ENCODE measurements at places on chromosomes 16 and 17.
A peak's percentile ranks its signal among the peaks of the same experiment; 100 is the strongest.

- DNase-seq = no peak
These were observed 7.6 kb upstream of the PPP1R1B start for GRCh38 chr17:39618956-39619785.

GRCh38 chr16:49857423-49858181 lies 1.7 kb upstream of the ZNF423 start:
- DNase-seq = peak; percentile 84

DNA sequence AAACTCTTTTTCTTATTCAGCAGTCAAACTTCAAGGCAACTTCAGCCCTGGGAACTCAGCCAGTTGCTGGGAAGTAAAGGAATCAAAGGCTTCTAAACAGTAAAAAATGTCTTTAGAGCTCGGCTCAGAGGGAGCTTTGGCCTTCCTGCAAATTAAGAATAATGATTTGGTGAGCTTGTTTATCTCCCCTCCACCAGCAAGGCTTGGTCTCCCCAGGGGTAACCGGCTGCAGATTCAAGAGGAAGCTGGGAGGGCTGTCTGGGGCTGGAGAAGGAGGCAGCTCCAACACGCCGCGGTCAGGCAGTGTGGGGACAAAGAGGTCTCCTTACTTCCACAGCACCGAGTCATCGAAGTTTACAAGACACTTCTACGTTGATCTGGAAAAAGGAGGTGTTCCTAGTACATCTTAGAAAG lies 17.7 kb upstream of the DOC2B start:
- no peak for DNase-seq

DNA sequence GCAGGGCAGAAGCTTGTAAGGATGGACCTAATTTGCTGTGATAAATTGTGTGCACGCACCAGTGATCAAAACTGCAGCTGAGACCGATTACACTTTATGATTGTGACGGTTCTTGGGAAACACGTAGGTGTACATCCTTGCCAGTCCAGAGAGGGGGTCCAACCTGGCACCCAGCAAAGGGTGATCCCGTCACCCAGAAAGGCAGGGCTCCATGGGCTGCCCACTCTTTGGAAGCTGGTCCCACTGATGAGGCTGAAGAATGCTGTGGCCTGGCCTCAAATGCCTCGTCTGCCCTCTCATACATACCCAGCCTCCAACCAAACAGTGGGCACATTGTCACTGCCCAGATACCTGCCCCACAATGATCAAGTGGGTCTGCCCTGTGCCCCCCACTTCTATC lies 132.0 kb downstream of the C16orf78 start:
- peak; percentile 11 for DNase-seq

GRCh38 chr17:19364699-19365498 lies 2.4 kb upstream of the B9D1 start:
- peak; percentile 23 for DNase-seq

DNA sequence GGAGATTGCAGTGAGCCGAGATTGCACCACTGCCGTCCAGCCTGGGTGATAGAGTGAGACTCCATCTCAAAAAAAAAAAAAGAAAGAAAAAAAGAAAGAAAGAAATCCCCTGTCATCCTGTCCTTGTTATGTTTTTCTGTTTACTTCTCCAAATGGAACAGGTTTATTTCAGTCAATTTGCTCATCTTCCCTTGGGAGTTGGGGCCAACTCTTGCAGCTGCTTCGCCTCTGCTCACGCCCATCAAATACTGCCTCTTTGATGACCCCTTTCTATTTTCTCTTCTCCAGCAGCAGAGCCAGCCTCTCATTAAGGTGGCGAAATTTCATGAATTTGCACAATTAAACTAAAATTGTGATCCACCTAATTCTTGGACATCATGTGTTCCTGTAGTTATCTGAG lies 173.4 kb downstream of the ZNF18 start:
- no peak for DNase-seq

GRCh38 chr17:38967290-38967738 lies at the start of gene FBXO47:
TSS of gene FBXO47 (minus strand) at chr17:38967403. CDS start at chr17:38963025, 4,378 bp downstream.
- peak; percentile 87 for DNase-seq

DNA sequence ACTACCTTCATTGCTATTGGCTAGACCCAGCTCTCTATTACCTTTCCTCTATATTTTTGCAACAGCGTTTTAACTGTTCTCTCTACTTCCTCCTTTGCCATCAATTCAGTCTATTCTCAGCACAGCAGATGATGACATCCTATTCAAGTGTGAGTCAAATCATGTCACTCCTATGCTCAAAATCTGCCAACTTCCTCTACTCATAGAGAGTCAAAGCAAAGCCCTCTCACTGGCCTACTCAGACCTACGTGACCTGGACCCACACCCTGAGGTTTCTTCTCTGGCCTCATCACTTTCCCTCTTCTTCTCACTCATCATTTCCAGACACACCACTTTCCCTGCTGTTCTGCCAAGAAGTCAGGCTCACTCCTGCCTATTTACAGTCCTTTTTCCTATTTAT lies 289.0 kb upstream of the AXIN2 start:
- DNase-seq = no peak

All from pancreas (tissue), 10 donors.